ENCODE measurements at places on chromosomes 16 and 17. TPM values are rescaled to one million over a fixed set of nuclear protein-coding genes. Genes with fewer than 3 reads are reported as not detected.

- H3K36me3 ChIP-seq: peaks cover 41% of the 10 kb centered on the region
- no peak for DNase-seq
- H3K4me1 ChIP-seq: no peaks in the 10 kb centered on the region
- peaks cover 31% of the 10 kb centered on the region for H3K27me3 ChIP-seq
- H3K4me3 ChIP-seq: no peak overlapping the region
These were observed 4.4 kb upstream of the PRR35 start for GRCh38 chr16:555528-556473.

- DNase-seq: no peak
- no peak overlapping the region for H3K27ac ChIP-seq
- no peak overlapping the region for H3K4me3 ChIP-seq
- H3K36me3 ChIP-seq: peaks cover 16% of the 10 kb centered on the region
- H3K4me1 ChIP-seq: no peaks in the 10 kb centered on the region
- H3K27me3 ChIP-seq: no peaks in the 10 kb centered on the region
These were observed 10.8 kb downstream of the TAX1BP3 start for GRCh38 chr17:3657588-3657869.

GRCh38 chr17:67035131-67036083, 8.9 kb upstream of the CACNG1 start:
- H3K4me1 ChIP-seq: no peaks in the 10 kb centered on the region
- DNase-seq: no peak
- no peaks in the 10 kb centered on the region for H3K27me3 ChIP-seq
- H3K4me3 ChIP-seq: no peak overlapping the region
- no peaks in the 10 kb centered on the region for H3K36me3 ChIP-seq

GRCh38 chr16:69816996-69817395, 54.9 kb downstream of the WWP2 start:
- no peaks in the 10 kb centered on the region for H3K27me3 ChIP-seq
- no peak overlapping the region for H3K27ac ChIP-seq
- H3K36me3 ChIP-seq: peaks cover 9% of the 10 kb centered on the region
- no peak for DNase-seq
- no peak overlapping the region for H3K4me3 ChIP-seq

- H3K27me3 ChIP-seq: no peaks in the 10 kb centered on the region
- H3K4me3 ChIP-seq: no peak overlapping the region
- peaks cover 7% of the 10 kb centered on the region for H3K4me1 ChIP-seq
- no peaks in the 10 kb centered on the region for H3K36me3 ChIP-seq
- DNase-seq: peak; percentile 65
These were observed 287.9 kb downstream of the FTO start for GRCh38 chr16:53991754-53992378.

DNA sequence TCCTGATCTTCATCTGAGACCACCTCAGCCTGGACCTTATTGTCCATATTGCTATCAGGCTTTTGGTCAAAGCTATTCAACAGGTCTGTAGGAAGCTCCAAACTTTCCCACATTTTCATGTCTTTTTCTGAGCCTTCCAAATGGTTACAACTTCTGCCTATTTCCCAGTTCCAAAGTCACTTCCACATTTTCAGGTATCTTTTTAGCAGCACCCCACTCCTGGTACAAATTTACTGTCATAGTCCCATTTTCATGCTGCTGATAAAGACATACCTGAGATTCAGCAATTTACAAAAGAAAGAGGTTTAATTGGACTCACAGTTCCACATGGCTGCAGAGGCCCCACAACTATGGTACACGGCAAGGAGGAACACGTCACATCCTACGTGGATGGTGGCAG, 815.5 kb downstream of the KCNJ2 start:
- H3K27ac ChIP-seq: no peak overlapping the region
- H3K27me3 ChIP-seq: no peaks in the 10 kb centered on the region
- no peaks in the 10 kb centered on the region for H3K36me3 ChIP-seq

GRCh38 chr16:19179546-19180490, 11.8 kb downstream of the SYT17 start:
- H3K27ac ChIP-seq: no peak overlapping the region
- no peaks in the 10 kb centered on the region for H3K36me3 ChIP-seq
- H3K4me1 ChIP-seq: no peaks in the 10 kb centered on the region
- H3K4me3 ChIP-seq: no peak overlapping the region
- no peak for DNase-seq

DNA sequence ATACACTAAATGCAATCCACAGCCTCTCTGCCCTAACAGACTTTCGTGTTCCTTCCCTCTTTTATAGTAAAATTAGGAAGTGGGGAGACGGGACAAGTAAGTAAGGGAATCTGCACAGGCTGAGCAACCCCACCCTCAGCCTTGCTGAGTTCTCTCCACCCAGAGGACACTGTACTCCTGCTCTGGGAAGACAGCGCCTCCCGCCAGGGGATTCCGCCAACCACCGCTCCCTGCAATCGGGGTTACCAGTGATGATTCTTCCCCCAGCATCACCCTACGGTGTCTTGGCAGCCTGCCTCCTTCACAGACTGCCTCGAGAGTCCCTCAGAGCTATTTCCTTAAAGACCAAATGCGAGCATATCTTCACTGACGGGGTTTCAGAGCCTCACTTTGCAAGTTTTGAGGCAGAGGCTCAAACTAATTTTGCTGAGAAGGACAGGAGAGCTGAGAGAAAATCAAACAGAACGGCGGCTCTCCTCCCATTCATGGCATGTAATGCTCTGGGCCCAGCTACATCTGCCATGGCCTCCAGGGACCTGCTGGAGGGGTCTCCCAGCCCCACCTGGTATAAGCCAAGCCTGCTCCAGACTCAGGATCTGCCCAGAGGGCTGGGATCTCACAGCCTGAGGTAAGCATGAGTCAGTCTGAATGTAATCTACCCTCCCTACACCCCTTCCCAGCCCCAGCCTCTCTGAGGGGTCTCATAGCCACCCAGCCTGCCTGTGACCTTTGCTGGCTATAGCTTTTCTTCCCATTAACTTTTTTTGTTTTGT, 22.7 kb upstream of the ASGR2 start:
- peaks cover 53% of the 10 kb centered on the region for H3K27me3 ChIP-seq
- no peak for DNase-seq
- no peak overlapping the region for H3K27ac ChIP-seq
- no peak overlapping the region for H3K4me3 ChIP-seq
- no peaks in the 10 kb centered on the region for H3K36me3 ChIP-seq

DNA sequence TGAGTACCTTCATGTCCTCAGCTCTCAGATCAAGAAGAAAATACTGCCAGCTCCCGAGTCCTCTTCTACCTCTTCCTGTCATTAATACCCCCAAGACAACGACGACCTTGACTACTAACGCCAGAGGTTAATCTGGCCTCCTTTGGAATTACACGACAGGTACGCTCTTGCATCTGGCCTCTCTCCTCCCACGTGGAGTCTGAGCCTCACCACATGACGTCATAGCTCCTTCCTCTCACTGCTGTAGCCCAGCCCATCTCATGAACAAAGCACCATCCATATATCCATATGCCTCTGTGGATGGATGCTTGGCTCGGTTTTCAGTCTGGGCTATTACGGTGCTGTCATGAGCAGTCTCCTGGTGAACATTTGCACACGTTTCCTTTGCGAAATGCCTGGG, 110.2 kb upstream of the TNRC6C start:
- no peaks in the 10 kb centered on the region for H3K36me3 ChIP-seq
- no peaks in the 10 kb centered on the region for H3K27me3 ChIP-seq
- no peak overlapping the region for H3K4me3 ChIP-seq
- no peak for DNase-seq
- peaks cover 48% of the 10 kb centered on the region for H3K4me1 ChIP-seq

GRCh38 chr16:86929057-86929871, 350.9 kb downstream of the FOXL1 start:
- H3K36me3 ChIP-seq: no peaks in the 10 kb centered on the region
- DNase-seq: no peak
- H3K4me1 ChIP-seq: peaks cover 17% of the 10 kb centered on the region
- no peak overlapping the region for H3K27ac ChIP-seq

GRCh38 chr17:32467949-32468348, 18.8 kb upstream of the CDK5R1 start:
- no peak for DNase-seq
- no peak overlapping the region for H3K4me3 ChIP-seq
- no peaks in the 10 kb centered on the region for H3K27me3 ChIP-seq
- no peak overlapping the region for H3K27ac ChIP-seq
- H3K4me1 ChIP-seq: no peaks in the 10 kb centered on the region

- H3K4me3 ChIP-seq: no peak overlapping the region
- H3K27me3 ChIP-seq: no peaks in the 10 kb centered on the region
- H3K36me3 ChIP-seq: no peaks in the 10 kb centered on the region
- H3K4me1 ChIP-seq: no peaks in the 10 kb centered on the region
- H3K27ac ChIP-seq: no peak overlapping the region
These were observed 358.7 kb upstream of the CA10 start for GRCh38 chr17:52517176-52517575.

DNA sequence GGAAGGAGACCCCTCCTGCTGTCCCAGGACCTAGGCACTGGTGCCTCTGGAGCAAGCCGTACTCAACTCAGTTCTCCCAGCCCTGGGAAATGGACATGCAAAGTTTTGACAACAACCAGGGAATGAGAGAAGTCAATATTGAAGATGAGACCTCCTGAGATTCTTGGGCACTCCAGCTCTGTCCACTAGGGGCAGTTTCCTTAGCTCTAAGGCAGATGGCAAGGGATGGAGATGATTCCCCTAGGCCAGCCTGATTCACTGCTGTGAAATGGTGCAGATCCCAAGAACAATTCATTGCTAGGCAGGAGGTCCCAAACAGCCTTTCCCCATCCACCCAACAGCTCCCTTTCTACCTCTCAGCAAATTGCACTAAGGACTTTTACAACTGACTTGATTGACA, 20.5 kb upstream of the SDR42E2 start:
- no peaks in the 10 kb centered on the region for H3K27me3 ChIP-seq
- no peak overlapping the region for H3K27ac ChIP-seq
- H3K36me3 ChIP-seq: no peaks in the 10 kb centered on the region
- H3K4me3 ChIP-seq: no peak overlapping the region

- no peaks in the 10 kb centered on the region for H3K4me1 ChIP-seq
- no peaks in the 10 kb centered on the region for H3K27me3 ChIP-seq
- no peak overlapping the region for H3K4me3 ChIP-seq
- H3K36me3 ChIP-seq: no peaks in the 10 kb centered on the region
- no peak overlapping the region for H3K27ac ChIP-seq
These were observed 20.9 kb downstream of the SPACA3 start for GRCh38 chr17:33012522-33013033.

The CHAD gene
- total RNA-seq: 0.05 TPM

The CX3CL1 gene
- total RNA-seq: 1.4 TPM

DNA sequence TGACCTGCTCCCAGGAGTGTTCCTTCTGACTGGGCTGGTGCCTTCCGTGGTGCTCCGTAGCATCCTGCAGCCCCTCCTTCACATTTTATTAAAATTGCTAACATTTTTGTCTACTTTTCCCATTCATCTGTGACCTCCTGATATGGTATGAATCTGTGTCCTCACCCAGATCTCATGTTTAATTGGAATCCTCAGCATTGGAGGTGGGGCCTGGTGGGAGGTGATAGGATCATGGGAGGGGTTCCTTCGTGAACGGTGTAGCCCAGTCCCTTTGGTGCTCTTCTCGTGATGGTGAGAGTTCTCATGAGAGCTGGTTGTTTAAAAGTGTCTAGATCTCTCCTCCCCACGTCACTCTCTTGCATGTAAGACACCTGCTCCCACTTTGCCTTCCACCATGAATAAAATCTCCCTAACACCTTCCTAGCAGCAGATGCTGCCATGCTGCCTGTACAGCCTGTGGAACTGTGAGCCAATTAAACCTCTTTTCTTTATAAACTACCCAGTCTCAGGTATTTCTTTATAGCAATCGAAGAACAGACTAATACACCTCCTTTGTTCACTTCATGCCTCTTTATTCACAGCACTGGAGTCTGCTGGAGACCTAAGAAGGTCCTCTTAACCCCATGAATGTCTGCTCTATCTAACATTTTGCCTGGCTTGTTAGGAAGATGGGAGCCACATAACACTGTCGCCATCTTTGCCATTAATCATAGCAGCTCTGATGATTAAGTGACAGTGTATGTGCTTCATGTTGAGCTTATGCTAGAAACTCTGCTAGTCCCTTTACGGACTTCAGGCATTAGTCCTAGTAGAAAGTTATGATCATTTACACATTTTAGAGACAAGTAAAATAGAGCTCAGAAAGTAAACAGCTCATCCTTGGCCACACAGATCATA, 377.7 kb upstream of the MAF start:
- H3K27me3 ChIP-seq: no peaks in the 10 kb centered on the region
- no peaks in the 10 kb centered on the region for H3K36me3 ChIP-seq
- no peak overlapping the region for H3K27ac ChIP-seq
- DNase-seq: no peak

DNA sequence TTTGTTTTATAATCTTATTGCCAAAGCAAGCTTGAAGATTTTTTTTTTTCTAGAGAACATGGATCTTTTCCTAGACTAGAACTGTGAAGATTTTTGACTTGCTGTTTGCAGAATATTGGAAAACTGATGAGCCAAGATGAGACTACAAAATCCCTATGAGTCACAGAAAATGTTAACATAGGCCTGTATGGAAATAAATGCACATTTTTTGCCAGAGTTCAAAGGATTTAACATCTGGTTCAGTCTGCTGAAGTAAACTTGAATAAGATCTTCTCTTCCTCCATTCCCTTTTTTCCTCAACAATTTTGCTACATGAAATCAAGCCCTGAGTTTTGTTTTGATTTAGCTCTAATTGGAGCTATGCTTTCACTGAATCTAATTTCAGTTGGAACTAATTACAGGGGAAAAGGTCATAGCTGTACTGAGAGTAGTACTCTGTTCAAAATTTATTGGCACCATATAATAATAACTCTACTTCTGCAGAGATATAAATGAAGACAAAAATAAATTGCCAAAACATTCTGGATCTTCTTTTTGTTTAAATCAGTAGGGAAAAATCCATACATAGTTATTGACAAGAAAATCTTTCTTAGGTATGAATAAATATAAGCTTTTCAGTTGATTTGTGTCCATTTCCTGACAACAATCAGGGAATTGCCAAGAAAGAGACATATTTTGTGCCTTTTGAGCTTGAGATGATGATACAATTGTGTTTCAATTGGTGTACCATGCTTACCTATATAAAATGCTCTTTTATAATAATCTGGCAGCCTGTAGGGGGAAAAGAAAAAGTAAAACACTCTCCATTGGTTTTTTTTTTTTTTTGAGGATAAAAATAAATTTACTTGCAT, 387.5 kb upstream of the GOT2 start:
- no peaks in the 10 kb centered on the region for H3K36me3 ChIP-seq
- no peaks in the 10 kb centered on the region for H3K4me1 ChIP-seq
- H3K27me3 ChIP-seq: no peaks in the 10 kb centered on the region
- no peak overlapping the region for H3K4me3 ChIP-seq

The KRT40 gene
- 0.09 TPM for total RNA-seq

All from thymus (tissue), 14 donors.